ENCODE measurements at places on chromosomes 12 and 14. TPM values are rescaled to one million over a fixed set of nuclear protein-coding genes. Genes with fewer than 3 reads are reported as not detected.

DNA sequence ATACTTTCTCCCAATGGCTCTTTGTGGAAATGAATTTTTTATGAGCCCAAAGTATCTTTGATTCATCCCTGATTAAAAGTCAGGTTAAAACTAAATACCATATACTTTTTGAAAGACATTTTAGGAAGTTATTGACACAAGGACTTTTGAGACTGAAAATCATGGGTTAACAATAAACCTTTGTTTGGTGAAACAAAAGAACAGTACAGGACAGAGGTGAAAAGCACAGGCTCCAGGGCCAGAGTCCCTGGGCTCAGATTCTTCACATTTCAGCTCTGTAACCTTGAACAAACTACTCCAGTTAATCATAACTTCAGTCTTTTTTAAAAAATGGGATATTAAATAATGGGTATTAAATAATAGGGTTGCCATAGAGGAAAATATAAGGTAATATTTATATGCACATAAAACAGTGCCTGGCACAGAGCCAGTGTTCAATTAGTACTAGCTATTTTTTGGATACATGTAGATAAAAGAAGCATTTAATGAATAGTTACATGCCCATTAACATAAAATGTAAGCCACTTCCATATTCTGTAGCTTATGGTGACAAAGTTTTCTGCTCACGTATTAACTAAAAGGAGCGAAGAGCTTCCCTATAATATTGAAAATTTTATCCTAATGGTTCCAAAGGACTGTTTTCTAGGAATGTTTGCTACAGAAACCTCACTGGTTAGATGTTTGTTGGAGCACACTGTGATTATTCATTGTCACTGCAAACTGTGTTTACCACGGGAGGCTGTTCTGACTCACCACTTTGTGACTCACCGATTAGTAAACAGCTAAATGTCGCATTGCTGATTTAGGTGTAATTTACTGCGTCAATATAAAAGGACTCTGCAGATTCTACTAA lies 255.4 kb downstream of the DAD1 start:
- no peak overlapping the region for H3K4me3 ChIP-seq
- no peaks in the 10 kb centered on the region for H3K36me3 ChIP-seq
- H3K27me3 ChIP-seq: no peaks in the 10 kb centered on the region
- H3K27ac ChIP-seq: no peak overlapping the region
- DNase-seq: no peak

DNA sequence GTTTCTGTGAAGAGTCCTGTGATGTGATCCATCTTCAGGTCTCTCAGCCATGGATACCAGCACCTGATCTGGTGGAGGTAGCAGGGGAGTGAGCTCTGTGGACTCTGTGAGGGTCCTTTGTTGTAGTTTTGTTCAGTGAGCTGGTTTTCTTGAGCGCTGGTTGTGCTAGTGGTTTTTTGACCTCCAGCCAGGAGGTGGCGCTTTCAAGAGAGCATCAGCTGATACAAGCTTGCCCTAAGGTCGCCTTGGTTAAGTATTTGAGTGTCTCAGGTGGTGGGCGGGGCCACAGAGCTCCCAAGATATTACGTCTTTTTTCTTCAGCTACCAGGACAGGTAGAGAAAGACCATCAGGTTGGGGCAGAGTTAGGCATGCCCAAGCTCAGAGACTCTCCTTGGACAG lies 139.7 kb downstream of the TTLL5 start:
- DNase-seq: peak; percentile 46
- no peak overlapping the region for H3K27ac ChIP-seq
- no peaks in the 10 kb centered on the region for H3K36me3 ChIP-seq
- H3K27me3 ChIP-seq: no peaks in the 10 kb centered on the region

DNA sequence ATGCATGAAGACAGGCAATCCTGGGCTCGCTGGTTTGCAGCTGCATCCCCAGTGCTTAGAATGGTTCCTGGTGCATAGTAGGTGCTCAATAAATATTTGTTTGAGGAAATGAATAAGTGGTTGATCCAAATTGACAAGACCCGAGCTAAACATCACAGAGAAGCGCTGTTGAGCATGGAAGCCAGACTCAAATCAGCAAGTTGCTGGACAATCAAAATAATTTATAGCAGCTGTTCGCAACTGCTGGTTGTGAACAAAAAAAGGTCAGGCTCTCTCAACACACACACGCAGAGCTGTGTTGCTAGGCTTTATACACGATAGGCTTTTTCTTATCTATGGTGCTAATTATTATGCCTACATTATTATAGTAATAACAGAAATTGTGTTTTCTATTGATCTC lies 190.2 kb downstream of the TBX5 start:
- no peak for DNase-seq
- no peaks in the 10 kb centered on the region for H3K36me3 ChIP-seq
- H3K4me3 ChIP-seq: no peak overlapping the region
- no peaks in the 10 kb centered on the region for H3K4me1 ChIP-seq
- H3K27ac ChIP-seq: no peak overlapping the region

DNA sequence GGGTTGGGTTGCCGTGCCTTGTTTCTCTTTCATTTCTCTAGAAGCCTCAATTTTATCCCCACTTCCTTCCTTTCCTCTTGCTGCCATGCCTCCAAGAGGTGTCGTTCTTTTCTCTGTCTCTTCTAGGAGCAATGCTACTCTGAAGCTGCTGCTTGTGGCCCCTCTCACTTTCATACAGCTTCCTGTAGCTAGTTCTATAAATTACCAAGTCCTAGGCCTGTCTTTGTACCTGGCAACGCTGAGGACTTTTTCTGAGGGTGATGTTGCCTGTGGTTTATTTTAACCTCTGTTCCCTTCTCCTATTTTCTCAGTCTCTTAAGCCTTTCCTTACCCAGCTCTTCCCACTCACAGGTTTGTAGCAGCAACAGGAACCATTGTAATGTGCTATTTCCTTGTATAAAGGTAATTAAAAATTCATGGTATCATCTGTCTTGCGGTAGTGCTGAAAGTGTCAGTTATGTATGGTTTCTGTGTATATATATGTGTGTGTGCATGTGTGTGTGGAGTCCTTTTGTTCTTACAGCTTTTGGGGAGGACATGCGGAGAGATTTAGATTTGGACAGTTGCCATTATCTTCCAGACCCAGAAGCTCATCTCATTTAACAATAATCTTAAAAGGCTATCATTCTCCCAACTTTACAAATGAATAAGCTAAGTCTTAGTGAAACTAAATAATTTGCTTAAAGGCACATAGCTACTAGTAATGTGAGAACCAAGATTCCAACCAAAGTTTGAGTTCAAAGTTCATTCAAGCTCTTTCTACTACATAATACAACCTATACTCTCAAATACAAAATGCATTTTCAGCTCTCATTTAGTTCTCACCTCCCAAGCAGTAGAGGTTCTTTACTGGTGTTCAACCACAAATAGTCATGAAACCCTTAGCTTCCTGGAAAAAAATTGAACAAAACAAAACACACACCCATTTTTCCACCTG lies 43.8 kb downstream of the DDHD1 start:
- no peak for DNase-seq
- no peaks in the 10 kb centered on the region for H3K27me3 ChIP-seq
- H3K4me1 ChIP-seq: no peaks in the 10 kb centered on the region

DNA sequence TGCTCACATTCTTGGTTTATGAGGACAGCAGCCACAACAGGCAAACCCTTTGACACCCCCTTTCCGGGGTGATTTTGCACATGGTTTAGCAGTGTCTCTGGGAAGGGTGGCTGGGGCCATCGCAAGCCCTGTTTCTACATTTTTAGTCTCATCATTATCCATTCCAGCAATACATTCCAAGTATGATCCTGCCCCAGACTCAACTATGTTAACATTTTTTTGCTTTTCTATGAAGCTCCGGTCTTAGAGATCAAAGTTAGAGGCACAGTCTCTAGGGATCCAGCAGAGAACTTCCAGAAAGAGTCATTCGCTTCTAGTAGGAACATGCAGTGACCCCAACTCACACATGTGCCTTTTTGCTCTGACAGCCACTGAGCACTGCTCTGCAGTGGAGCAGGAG lies 130.9 kb downstream of the TBX5 start:
- no peak overlapping the region for H3K4me3 ChIP-seq
- DNase-seq: no peak
- H3K27me3 ChIP-seq: no peaks in the 10 kb centered on the region
- no peaks in the 10 kb centered on the region for H3K36me3 ChIP-seq

Gene DEGS2
- total RNA-seq: 5.9 TPM

All from testis (tissue), 5 donors.